ENCODE measurements at places on chromosomes 4 and X.
A peak's percentile ranks its signal among the peaks of the same experiment; 100 is the strongest.

DNA sequence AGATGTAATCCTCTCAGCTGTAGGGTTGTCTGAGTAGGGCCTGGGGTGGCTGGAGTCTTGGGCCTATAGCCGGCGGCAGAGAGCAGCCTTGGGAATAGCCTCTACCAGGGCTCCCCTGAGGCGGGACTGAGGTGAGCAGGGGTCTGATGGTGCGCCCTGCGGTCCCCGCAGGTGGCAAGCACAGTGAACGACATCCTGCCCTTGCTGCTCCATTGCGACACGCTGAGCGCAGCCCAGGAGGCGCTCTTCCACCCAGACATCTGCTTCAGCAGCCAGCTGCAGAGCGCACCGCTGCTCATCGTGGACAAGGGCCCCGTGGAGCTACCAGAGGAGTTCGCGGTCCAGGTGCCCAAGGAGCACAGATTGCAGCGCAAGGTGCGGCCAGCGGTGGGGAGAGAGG lies 317.0 kb downstream of the ADGRL3 start:
- no peak for DNase-seq

- no peak for DNase-seq
Measured at GRCh38 chrX:149908727-149909126, 20.6 kb upstream of the HSFX4 start.

- no peak for DNase-seq
Measured at GRCh38 chr4:43564591-43564990, 672.1 kb downstream of the GRXCR1 start.

- no peak for DNase-seq
Measured at GRCh38 chr4:30952526-30953219, 232.5 kb downstream of the PCDH7 start.

DNA sequence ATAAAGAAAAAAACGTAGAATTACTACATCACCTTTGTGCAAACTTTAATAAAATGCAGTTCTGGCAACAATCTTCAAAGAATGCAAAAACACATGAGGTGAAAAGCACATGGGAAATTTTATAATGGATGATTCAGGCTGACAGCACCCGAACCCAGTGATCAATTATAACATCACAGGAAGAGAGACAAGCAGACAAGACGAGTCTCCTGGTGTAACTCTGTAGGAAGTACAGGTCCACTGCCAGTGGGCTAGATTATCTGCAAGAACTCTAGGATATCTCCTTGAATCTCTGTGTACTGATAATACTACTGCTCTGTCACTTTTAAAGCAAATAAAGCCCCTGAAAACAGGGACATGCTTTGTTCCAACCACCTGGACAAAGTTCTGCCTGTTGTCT lies 58.9 kb upstream of the NXF3 start:
- no peak for DNase-seq

GRCh38 chr4:69754926-69755580 lies 5.4 kb downstream of the SULT1B1 start:
- DNase-seq, result no peak

GRCh38 chr4:54368281-54369265 lies 139.5 kb downstream of the PDGFRA start:
- no peak for DNase-seq

DNA sequence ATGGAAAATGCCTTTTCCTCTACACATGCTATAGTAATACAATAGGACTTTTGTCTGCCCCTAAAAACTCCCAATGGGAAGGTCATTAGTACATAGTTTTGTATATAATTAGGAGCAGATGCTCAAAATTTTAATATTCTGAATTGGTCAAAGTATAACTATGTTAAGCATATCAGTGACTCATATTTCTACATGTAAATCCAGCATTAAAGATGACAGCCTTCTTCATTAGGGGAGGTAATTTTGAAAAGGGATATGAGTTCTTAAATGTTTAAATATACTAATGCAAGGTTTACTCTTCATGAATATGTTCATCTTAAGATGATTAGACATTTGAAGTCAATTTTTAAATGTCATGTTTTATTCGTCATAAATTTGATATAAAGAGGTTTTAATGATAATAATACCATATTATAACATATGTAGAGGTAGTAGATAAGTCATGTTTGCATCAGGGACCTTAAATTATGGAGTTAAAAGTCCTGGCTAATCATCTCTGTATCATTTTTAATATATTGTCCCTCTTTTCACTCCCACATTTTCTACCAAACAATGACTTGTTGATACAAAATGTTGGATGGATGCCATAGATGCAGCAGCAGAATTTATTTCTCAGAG lies 218.8 kb downstream of the STPG2 start:
- no peak for DNase-seq

DNA sequence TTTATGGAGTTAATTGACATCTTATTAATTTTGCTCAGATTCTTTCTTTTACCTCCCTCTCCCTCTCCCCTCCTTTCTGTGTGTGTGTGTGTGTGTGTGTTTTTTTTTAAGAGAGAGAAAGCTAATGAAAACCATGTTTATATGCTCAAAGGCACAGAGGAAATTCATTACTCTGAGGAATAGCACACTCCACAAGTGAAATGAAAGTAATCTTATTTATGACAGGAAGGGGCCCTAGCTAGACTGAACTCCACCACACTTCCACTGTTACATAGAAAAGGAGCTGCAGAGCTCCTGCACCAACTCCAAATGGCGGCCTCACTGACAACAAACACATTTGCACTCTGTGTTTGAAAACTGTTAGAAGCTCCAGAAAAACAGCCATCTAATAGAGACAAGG lies 150.6 kb downstream of the RASL11B start:
- peak; percentile 8 for DNase-seq

- no peak for DNase-seq
Measured at GRCh38 chr4:151674804-151675391, 85.9 kb downstream of the GATB start.

DNA sequence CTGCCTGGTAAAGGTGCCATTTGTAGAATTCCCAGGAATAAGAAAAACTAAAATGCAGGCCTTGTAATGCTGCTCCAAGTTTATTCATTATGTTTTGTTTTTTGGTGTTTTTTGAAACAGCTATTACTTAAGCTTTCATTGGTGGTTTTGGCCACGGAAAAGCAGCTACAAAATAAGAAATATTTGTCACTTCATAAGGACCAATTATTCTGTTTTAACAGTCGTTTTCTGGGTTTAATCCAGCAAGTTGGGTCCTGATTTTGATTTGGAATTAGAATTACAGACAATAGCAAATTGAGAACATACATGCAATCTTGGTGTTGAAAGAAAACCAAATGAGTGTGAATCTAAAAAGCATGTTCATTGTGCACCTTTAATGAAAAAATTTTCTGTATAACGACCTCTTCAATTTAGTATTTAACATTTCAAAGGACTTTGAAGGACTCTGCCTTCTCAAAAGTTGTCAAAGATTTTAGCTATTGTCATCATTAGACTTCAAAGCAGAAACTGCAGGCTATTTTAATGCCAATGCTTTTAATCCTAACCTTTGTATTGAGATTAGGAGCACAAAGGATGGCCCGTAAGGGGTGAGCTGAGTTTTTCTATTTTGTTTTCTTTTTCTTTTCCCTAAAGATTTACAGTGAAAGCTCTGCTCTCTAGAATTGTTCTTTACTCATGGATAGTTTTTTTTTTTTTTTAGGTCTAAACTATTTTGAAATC lies 26.7 kb upstream of the STOX2 start:
- DNase-seq, result no peak

- no peak for DNase-seq
Measured at GRCh38 chrX:42536286-42536685, 241.7 kb downstream of the PPP1R2C start.

- no peak for DNase-seq
Measured at GRCh38 chr4:52366621-52367020, 292.5 kb downstream of the USP46 start.

GRCh38 chrX:8126648-8127047 lies 44.4 kb downstream of the VCX2 start:
- DNase-seq, result no peak

GRCh38 chr4:82786828-82787227 lies 11.8 kb downstream of the SCD5 start:
- no peak for DNase-seq

GRCh38 chr4:96913441-96914080 lies 1073.7 kb downstream of the PDHA2 start:
- DNase-seq, result no peak

GRCh38 chr4:127007305-127007704 lies 625.5 kb upstream of the INTU start:
- DNase-seq, result no peak

- no peak for DNase-seq
Measured at GRCh38 chrX:150081076-150081475, 142.8 kb upstream of the EOLA2 start.

DNA sequence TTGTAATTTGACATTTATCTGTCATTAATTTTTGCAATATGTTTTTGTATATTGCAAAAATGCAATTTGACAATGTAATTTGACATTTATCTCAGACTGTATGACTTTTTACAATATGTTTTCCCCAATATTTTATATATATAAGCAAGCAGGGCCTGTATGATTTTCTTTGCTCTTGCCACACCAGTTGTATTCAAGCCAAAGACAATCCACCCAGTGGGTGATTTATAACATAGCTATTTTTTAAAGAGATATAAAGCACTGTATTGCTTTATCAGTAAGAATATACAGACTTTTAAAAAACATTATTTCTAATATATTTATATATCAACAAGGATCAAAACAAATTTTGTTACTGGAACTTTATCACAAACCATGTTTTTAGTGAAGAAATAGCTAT lies 47.3 kb downstream of the SLIT2 start:
- DNase-seq, result no peak

DNA sequence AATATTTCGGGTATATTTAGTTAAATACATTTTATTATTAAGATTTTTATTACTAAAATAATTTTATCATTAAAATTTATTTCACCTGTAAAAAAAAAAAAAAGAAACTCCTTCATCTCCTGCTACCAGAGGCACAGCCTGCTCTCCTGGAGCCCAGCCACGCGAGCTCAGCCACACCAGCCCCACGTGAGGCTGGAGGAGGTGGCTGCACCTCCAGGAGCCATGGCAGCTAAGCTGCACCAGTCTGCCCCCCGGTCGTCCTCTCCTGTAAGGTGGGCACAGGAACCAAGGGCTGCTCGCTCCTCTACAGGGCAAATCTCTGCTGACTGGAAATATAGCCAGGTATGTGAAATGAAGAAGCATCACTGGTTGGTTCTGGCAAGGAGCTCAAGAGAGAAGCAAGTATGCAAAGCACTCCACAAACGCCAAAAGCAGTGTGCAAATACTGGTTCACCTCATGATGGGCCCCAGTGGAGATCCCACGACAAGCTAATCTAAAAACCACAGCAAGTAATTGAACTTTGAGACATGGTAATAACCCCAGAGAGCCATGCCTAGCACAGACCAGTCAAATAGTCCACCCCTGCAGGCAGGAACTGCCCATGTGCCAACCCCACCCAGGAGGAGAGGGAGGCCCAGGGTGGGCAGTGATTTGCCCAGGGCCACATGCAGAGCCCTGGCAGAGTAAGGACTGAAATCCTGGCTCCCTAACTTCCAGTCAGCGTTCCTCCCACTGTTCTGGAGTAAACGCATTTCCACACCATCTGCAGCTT lies 90.1 kb downstream of the WFS1 start:
- no peak for DNase-seq

DNA sequence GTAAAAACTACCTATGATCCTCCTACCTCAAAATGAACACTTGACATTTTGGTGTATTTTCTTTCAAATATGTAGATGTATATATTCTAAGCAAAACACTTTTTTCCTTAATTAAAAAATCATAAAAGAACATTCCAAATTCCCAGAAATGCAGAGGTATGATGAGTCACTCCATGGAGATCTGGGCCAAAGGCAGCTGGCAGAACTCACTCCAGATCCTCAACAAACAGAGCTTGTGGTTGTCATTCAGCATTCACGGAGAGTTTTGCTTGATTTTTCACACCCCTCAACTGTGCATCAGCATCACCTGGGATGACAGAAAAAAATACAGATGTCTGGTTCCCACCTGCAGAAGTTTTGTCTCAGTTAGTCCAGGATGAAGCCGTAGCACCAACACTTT lies 144.6 kb downstream of the KIT start:
- no peak for DNase-seq

GRCh38 chrX:20414762-20415445 lies 148.2 kb upstream of the RPS6KA3 start:
- DNase-seq, result no peak

DNA sequence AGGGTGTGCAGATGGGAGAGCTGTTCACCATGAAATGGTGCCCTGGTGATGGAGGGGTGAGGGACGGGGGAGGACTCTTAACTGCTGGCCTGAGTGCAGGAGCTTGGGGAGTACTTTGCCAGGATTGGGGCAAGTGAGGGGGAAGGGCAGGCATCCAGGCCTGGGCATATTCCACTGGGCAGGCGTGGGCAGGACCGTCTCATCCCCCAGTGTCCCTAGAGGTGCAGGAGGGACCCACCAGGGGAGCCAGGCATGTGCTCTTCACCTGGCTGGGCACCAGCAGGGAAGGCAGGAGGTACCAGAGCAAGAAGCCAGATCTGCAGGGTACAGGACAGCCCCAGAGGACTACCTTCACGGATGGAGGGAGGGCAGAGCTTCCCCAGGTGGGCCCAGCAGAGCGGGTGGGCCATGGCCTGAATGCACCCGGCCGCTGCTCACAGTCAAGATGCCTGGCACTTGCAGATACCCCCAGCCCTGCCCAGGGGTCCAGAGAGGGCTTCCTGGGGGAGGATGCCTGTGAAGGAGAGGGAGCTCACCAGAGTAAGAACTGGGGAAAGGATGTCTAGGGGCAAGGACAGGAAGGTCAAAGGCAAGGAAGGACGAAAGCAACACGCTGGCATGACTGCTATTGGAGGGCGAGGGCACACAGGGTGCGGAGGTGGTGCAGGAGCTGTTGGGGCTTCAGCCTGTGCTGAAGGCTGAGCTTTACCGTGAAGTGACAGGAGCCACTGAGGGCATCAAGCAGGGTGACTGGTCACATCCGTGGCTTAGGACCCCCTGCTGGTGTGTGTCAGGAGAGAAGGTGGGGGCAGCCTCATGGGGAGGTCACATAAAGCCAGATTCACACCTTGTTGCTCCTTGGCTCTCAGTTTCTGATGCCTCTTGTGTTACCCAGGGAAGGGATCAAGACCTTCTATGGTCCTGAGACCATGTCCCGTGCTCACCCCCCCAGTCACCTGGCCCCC lies 68.2 kb upstream of the NKX1-1 start:
- no peak for DNase-seq

GRCh38 chr4:15434091-15434490 lies 6.3 kb downstream of the C1QTNF7 start:
- no peak for DNase-seq

- no peak for DNase-seq
Measured at GRCh38 chr4:125529071-125529470, 214.3 kb downstream of the FAT4 start.

- no peak for DNase-seq
Measured at GRCh38 chr4:184282895-184283654, 65.4 kb upstream of the ENPP6 start.

- DNase-seq, result peak; percentile 56
Measured at GRCh38 chr4:127781300-127782024, 660 bp upstream of the HSPA4L start.

GRCh38 chrX:130174045-130174704 lies 2.4 kb downstream of the RAB33A start:
- peak; percentile 67 for DNase-seq

Data from suppressor macrophage (primary cell).